ENCODE measurements at places on chromosomes 3 and 15. TPM values are rescaled to one million over a fixed set of nuclear protein-coding genes. Genes with fewer than 3 reads are reported as not detected.

A4GNT gene
- total RNA-seq: not detected

TM4SF18 gene
- 38.2 TPM for total RNA-seq

DPH3 gene
- 26.3 TPM for total RNA-seq

SLC28A1 gene
- 0.04 TPM for total RNA-seq

ALS2CL gene
- total RNA-seq: 7.5 TPM

BCHE gene
- total RNA-seq: 1.0 TPM

CATSPER2 gene
- 0.50 TPM for total RNA-seq

CACNA2D3 gene
- total RNA-seq: 0.19 TPM

C3orf20 gene
- 0.02 TPM for total RNA-seq

TERC gene
- total RNA-seq: not detected

GABRB3 gene
- 98.3 TPM for total RNA-seq

KLHL6 gene
- 0.01 TPM for total RNA-seq

ALCAM gene
- 120 TPM for total RNA-seq

SH2D7 gene
- total RNA-seq: not detected

PPP1R14D gene
- 0.21 TPM for total RNA-seq

CFAP100 gene
- total RNA-seq: not detected

HDC gene
- total RNA-seq: 0.05 TPM

SPATA12 gene
- total RNA-seq: 0.32 TPM

FMN1 gene
- total RNA-seq: 0.38 TPM

CDHR4 gene
- total RNA-seq: 0.24 TPM

GPR156 gene
- 0.46 TPM for total RNA-seq

CEP97 gene
- total RNA-seq: 6.0 TPM

GOLGA6B gene
- total RNA-seq: not detected

SLCO3A1 gene
- total RNA-seq: 24.5 TPM

SCAANT1 gene
- not detected for total RNA-seq

EPHB1 gene
- 0.24 TPM for total RNA-seq

CHRNA5 gene
- total RNA-seq: 30.7 TPM

CSPG5 gene
- 1.3 TPM for total RNA-seq

CCDC51 gene
- total RNA-seq: 26.3 TPM

APH1B gene
- total RNA-seq: 21.5 TPM

THSD4 gene
- 30.6 TPM for total RNA-seq

SKOR1 gene
- not detected for total RNA-seq

CCR5 gene
- not detected for total RNA-seq

NANOGP8 gene
- not detected for total RNA-seq

SLC30A4 gene
- 1.6 TPM for total RNA-seq

CEP70 gene
- total RNA-seq: 11.0 TPM

DISP2 gene
- total RNA-seq: 1.1 TPM

ZBED2 gene
- total RNA-seq: 0.12 TPM

RPL39L gene
- total RNA-seq: 49.2 TPM

SLC22A13 gene
- 0.07 TPM for total RNA-seq

TIMP4 gene
- 10.8 TPM for total RNA-seq

ANKRD34C gene
- total RNA-seq: not detected

ALG1L2 gene
- total RNA-seq: not detected

IL20RB gene
- total RNA-seq: 0.99 TPM

SLC38A3 gene
- total RNA-seq: 0.06 TPM

TGM5 gene
- not detected for total RNA-seq

GOLGA6L9 gene
- 2.1 TPM for total RNA-seq

HTR3E gene
- total RNA-seq: not detected

ADPRH gene
- 3.1 TPM for total RNA-seq

Measured in A549 treated with dexamethasone at 1 μM for 4 hours (cell line).